ENCODE measurements at places on chromosomes 11 and 22. TPM values are rescaled to one million over a fixed set of nuclear protein-coding genes. Genes with fewer than 3 reads are reported as not detected.

Gene SAA4
- polyA plus RNA-seq = not detected

Gene NCAPH2
- polyA plus RNA-seq = 24.5 TPM

Gene CTR9
- polyA plus RNA-seq = 31.8 TPM

Gene CARD16
- polyA plus RNA-seq = 8.8 TPM

Gene DCHS1
- polyA plus RNA-seq = 40.2 TPM

Gene OR2D2
- not detected for polyA plus RNA-seq

GRCh38 chr11:45208135-45208534 lies 61.7 kb downstream of the PRDM11 start:
- DNase-seq = no peak

DNA sequence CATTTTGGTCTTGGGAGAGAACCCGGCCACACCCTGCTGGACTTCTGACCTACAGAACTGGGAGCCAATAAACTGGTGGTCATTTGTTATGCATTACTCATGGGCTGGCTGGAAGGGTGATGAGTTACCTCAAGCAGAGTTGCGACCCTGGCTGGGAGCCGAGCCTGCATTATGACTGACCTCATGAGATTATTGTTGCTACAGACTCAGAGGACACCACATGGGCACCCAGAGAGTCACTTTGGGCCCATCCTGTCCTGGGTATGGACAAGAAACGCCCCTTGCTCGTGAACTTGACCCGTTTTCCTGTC lies 531.7 kb downstream of the TBC1D22A start:
- DNase-seq = no peak

- DNase-seq = no peak
Measured at GRCh38 chr11:83459798-83460197, 173.6 kb upstream of the CCDC90B start.

GRCh38 chr11:69249311-69250185 lies 44.4 kb upstream of the MYEOV start:
- DNase-seq = no peak

DNA sequence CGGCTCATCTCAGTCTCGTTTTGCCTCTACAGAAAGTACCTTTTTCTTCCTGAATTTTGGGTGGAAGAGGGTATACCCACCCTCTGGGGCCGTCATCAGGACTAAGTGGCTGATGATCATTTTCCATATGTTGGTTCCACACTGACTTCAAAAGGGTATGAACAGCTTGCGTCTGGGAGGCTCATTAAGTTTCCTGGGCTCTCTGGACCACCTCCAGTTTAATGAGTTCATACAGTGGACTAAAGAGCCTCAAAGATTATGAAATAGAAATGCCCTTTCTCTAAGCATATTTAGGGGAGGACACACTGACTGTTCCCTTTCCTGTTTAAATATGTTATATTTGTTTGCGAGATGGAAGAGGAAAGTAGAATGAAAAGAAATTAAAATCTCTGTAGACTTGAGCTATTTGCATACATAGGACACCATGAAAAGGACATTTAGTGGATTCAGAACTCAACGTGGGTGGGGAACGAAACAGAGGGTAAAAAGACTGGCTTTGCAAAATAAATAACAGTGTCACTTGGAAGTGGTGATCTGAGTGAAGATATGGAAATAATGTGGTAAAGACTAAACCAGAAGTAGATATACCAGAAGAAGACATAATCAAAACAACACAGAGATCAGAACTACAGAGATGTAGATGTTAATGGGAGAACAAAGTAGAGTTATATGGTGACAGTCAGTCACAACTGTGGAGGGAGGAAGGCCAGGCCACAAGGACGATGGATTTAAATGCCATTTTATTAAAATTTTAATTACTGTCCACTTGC lies 18.7 kb downstream of the LDLRAD3 start:
- no peak for DNase-seq

DNA sequence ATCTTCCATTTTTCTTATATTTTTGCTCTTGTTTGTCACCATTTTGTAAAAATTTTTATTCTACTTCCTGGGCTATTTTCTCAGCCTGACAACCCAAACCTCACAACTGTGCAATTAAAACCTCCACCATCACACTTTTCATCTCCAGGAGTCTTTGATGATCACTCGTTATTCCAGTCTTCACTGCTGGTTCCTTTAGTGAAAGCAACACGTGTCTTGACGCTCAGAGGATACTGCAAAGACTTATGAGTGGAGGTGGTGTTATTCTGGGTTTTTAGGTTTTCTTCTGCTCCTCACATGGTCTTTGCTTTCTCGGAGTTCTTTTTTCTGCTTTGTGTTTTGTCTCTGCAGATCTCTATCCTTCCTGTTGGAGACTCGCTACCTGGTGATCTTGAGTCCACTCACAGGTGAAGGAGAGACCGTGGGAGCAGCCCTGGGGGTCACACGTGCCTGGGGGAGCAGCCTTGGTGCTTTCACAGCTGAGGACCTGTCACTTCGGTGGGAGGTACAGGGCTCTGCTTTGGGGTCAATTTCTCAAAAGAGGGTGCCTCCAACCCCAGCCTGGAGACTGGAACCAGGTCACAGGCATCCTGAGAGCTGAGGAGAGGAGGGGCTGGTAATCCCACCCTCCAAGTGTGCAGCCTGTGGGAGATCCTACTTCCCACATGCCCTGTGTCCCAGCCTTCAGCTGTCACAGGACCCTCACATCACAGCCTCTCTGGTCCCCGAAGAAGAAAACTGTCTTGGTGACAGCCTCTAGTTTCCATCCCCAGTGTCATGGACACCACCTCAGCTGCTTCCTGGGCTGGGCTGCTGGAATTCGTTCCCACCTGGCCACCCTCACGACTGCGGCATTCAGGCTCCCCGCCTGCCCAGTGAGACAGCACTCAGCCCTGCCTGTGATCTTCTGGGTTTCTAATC lies 11.0 kb downstream of the SULT4A1 start:
- no peak for DNase-seq

DNA sequence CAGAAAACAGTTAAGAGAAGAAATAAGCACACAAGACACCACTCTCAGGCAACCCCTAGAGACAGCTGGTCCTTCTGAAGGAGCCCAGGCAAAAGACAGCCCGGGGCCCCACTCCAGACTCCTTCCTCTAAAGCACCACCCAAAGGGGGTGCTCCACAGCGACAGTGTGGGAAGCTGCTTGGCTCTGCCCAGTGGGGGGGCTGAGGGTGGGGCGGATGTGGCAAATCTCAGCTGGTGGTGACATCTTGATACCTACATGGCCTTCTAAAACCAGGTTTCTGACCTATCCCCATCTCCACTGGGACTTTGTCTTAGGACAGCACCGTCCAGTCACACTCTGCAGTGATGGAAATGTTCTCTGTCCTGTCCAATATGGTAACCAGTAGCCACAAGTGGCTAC lies 10.2 kb upstream of the APOA1 start:
- no peak for DNase-seq

DNA sequence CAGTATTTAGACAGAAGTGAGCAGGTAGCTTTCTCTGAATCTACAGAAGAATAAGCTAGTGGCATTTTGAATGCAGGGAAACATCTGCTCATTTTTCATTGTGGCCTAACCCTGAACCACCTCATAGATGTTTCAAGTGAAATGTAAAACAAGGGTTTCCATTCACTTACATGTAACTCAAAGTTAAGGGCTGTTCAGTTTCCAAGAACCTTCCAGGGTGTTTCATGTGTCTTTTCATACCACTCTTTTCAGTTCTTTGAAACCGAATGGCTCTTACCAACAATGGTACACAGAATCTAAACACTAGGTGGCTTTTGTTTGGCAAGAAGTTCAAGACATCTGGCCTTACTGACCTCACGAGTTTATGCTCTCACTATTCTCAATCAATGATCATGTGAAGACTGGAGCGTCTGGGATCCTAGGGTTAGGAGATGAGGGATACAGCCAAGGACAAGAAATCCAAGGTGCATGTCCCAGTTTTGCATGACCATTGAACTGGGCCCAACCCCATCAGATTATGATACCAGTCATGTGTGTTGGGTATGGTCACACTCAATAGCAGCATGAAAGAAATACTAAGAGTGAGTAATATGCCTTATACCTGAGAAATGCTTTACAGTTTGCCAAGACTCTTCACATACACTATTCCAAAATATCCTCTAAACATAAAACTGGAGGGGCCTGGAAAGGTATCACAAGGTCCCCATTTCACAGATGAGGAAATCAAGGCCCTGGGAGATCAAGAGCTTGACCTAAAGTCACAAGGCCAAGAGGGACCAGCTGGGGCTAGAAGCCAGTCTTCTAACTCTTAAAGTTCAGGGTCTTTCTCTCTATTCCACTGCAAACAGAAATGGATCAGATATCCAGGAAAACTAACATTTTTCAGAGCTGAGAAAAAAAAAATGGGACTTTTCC lies 92.7 kb downstream of the ETS1 start:
- no peak for DNase-seq

DNA sequence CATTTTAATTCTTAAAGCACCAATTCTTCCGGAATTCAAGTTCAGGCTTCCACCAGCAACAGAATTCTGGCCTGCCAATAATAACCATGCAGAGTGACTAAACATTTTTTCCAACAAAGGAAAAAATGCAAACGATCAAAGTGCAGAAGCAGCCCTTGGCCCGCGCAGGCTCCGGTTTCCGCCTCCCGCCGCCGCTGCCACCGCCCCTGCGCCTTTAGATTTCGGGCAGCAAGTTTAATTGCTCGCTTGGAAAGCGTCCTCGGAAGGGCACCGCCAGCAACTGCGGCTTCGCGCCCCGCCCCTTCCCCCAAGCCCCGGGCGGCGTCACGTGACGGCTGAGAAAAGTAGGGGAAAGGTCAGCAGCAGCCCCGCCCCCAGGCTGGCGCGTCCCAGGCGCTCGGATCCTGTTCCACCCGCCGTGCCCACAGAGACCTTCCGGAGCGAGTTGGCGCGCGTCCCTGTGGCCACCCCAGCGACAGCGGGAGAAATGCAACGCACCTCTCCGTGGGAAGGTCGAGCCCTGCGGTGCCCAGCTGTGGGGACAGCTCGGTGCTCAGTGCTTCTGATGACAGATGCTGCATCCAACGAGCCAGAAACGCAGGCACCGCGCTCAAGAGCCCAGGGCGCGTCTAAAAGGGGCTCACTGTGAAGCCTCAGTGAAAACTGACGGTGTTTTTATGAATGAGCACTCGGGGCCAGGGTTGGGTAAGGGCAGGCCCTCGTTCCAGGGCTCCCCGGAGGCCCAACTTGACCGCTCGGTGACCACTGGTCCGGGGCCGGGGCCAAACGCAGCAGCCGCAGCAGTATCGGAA lies 2.5 kb downstream of the CPT1A start:
- DNase-seq = peak; percentile 96

GRCh38 chr11:42179216-42179615 lies 719.8 kb upstream of the LRRC4C start:
- peak; percentile 30 for DNase-seq

GRCh38 chr11:124394408-124394807 lies 4.4 kb downstream of the OR8B3 start:
- DNase-seq = no peak

GRCh38 chr11:5831196-5831829 lies 10.4 kb downstream of the OR52E6 start:
- no peak for DNase-seq

GRCh38 chr11:30740091-30740490 lies 153.9 kb upstream of the MPPED2 start:
- DNase-seq = no peak

GRCh38 chr22:36740716-36741115 lies 35.2 kb downstream of the IFT27 start:
- DNase-seq = no peak

- no peak for DNase-seq
Measured at GRCh38 chr22:17874231-17874905, 100.1 kb upstream of the BID start.

DNA sequence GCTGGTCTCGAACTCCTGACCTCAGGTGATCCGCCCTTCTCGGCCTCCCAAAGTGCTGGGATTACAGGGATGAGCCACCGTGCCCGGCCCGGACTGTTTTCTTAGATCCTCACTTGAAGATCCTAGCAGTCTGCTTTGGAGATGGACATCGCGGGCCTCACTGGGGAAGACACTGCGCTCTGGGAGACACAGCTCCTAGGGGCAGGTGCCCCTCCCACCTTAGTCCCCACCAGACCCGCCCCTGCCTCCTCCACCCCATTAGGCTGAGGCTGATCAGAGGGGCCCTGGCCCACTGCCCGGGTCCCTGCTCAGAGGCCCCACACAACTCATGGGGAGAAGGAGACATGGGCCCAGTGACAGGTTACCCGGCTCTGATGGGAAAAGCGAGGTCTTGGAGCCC lies 11.3 kb upstream of the LTO1 start:
- DNase-seq = no peak

DNA sequence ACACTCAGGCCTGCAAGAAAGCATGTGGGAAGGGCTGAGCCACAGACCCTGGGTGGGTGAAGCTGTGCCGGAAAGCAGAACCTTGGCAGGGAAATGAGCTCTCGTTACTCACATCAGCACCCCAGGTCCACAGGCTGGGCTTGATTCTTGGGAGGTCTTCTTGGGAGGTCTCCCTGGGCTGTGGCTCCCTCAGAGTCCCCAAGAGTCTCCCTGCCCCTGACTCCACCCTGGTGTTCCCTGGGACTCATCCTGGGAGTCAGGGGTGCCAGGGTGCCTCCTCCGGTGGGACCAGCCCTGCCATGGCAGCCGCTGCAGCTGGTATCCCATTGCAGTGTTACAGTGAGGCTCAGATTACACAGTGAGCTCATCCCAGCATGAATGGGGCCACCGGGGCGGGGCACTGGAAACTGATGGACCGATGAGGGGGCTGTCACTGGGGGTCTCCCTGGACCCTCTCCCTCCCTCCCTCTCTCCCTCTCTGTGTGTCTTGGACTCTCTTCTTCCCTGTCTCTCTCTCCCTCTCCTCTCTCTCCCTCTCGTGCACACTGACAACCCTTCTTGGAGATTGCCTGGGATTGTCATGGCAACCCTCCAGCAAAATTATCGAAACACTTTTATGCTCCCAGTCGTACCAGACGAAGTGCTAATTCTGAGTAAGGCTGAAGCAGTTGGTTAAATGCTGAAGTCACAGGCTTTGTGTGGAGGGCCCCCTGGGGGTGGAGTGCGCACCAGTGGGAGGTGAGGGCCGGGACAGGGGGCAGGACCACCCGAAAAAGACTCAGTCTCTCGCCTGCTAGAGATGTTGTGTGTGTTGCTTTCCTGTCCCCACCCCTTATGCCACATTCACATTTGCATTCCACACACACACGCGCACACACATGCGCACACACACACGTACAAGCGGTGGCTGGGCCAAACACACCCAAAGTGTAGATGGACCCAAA lies 8.6 kb upstream of the C11orf96 start:
- peak; percentile 88 for DNase-seq

DNA sequence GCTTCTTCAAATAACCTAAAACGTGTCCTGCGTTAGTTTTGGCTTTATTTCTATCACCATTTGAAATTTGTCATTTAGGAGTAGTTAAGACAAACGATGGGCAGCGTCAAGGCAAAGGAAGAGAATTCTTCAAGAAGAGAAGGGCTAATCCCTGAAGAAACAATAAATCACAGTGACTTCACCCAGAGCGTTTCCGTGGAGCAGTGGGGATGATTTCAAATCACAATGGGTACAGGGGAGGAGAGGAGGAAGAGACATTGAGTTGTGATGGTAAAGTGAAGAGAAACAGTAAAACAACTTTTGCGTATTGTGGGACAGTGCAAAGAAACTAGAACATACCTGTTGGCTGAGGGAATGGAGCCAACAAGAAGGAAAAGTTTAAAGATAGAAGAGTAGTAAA lies 9.7 kb downstream of the PDGFD start:
- DNase-seq = no peak

GRCh38 chr11:34178209-34178821 lies 72.9 kb downstream of the NAT10 start:
- no peak for DNase-seq

GRCh38 chr11:28303477-28304191 lies 195.4 kb downstream of the METTL15 start:
- DNase-seq = no peak
